ENCODE measurements at places on chromosomes 7 and 10.
A peak's percentile ranks its signal among the peaks of the same experiment; 100 is the strongest.

GRCh38 chr7:130322615-130323014 is 22.0 kb upstream of the CPA5 start:
- H3K4me3 ChIP-seq, result no peak overlapping the region
- DNase-seq, result no peak
- no peaks in the 10 kb centered on the region for H3K36me3 ChIP-seq
- H3K4me1 ChIP-seq, result no peaks in the 10 kb centered on the region
- H3K27me3 ChIP-seq, result peaks cover 1% of the 10 kb centered on the region
- no peak overlapping the region for H3K27ac ChIP-seq

DNA sequence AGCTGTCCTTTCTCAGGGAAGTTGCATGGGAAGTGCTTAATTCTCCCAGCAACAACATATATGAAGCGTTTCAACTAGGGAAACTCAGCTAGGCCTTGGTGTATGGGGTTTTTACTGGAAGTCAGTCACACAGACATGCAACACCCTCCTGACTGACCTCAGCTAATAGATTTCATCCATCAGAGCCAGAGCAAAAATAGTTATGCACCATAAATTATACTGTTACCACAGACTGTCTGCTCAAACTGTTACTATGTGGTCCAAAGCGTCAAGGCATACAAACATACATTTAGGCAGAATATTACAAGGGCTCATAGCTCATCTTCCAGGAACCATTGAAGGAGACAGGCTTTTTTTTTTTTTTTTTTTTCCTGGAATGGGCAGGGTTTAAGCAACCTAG is 417.9 kb downstream of the ANKRD7 start:
- no peaks in the 10 kb centered on the region for H3K36me3 ChIP-seq
- H3K4me3 ChIP-seq, result no peak overlapping the region
- no peak for DNase-seq

GRCh38 chr10:29081951-29082685 is 206.8 kb upstream of the LYZL1 start:
- H3K4me1 ChIP-seq, result no peaks in the 10 kb centered on the region
- peaks cover 2% of the 10 kb centered on the region for H3K36me3 ChIP-seq
- H3K27me3 ChIP-seq, result peaks cover 2% of the 10 kb centered on the region
- H3K4me3 ChIP-seq, result no peak overlapping the region

DNA sequence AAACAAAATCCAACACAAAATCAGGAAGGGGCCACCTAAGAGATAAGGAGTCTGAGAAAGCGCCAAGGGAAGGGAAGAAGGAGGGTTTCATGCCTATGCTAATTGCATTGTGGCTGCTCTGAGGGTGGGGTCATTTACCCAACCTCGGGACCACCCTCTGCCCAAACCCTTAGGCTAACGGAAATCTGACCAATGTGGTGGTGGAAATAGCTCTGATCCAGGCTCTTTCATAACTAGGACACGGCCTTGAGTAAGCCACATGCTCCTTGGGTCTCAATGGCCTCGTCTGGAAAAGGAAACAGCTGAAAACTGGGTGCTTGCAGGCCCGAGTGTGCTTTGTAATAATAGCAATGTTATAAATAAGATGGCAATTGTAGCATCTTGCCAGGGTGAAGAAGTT is 14.9 kb upstream of the SRGN start:
- H3K4me1 ChIP-seq, result no peaks in the 10 kb centered on the region
- no peak for DNase-seq
- no peak overlapping the region for H3K27ac ChIP-seq
- H3K36me3 ChIP-seq, result no peaks in the 10 kb centered on the region
- no peaks in the 10 kb centered on the region for H3K27me3 ChIP-seq

DNA sequence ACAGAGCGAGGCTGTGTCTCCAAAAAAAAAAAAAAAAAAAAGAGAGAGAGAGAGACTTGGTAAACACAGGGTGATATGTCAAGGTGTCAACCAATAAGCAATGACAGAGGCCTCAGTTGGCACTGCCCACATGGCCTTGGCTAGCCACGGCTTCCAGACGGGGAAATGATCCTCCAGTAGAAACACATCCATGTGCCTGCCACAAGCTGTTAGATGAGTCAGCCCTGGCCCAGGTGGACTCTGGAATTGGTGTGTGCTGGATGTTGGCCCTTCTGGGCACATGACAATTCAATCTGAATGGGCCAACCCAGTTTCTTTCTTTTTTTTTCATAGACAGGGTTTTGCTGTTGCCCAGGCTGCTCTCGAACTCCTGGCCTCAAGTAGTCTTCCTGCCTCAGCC is 13.7 kb downstream of the RFC2 start:
- no peak overlapping the region for H3K27ac ChIP-seq
- DNase-seq, result no peak
- no peaks in the 10 kb centered on the region for H3K27me3 ChIP-seq
- H3K4me3 ChIP-seq, result no peak overlapping the region
- H3K4me1 ChIP-seq, result peaks cover 20% of the 10 kb centered on the region
- peaks cover 22% of the 10 kb centered on the region for H3K36me3 ChIP-seq

DNA sequence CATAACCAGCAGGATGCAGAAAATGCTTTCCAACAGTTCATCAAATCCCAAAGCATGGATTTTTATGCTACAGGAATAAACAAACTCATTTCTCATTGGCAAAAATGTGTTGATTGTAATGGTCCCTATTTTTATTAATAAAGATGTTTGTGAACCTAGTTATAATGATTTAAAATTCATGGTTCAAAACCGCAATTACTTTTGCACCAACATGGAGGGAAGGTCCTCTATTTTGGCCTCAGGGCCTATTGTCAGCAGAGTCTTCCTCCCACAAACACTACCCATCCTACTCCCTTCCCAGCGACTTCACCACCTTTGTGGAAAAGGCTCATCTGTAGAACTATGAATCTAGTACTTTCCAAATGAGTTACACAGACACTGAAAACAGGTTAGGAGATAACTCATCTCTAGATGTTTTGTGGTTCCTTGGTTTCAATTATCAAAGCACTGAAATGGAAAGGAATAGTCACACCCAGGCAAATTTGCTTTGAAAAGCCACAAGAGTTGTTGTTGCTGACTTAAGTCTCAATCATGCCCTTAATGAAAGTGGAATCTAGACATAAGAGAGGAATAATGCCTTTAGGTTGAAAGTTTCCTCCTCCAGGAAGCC is 59.4 kb upstream of the FRMD4A start:
- no peak overlapping the region for H3K4me3 ChIP-seq
- H3K36me3 ChIP-seq, result no peaks in the 10 kb centered on the region
- H3K27ac ChIP-seq, result no peak overlapping the region
- DNase-seq, result no peak
- H3K4me1 ChIP-seq, result peaks cover 1% of the 10 kb centered on the region
- peaks cover 5% of the 10 kb centered on the region for H3K27me3 ChIP-seq

DNA sequence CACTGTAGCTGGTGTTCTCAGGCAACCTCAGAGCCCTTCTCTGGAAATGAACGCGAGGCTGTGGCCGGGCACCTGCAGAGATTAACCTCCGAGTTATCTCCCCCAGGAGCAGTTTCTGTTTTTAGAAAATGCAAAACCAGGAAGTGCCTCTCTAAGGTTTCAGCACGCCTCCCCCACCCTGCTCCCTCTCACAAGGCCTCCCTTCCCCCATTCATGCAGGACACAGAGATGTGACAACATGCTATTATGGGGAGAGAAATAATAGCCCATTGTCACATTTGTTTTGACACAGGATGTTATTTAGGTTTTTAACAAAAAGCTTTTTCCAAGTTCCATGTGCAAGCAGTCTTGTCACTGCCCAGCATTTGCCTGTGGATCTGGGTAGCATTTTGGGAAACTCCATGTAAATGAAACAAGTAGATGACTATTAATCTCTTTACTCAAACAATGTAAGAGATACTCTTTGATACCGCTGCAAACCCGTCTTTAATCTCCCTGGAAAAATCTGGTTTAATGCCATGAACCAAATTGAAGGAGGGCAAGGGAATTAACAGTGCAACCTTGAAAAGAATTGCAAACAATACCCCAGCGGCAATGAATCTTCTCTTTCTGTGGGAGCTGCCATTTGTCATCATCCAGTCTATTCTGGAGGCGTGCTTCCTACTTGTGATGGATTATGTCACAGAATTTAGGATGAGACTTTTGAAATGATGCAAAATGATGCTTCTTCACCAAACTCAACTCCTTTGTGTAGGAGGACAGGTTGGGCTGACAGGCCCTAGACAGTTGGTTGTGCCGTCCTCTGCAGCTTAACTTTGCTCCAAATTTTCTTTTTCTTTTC is 86.5 kb upstream of the NMT2 start:
- H3K27ac ChIP-seq, result no peak overlapping the region
- no peak for DNase-seq
- H3K4me1 ChIP-seq, result peaks cover 3% of the 10 kb centered on the region
- H3K4me3 ChIP-seq, result peak overlapping the region; percentile 6
- peaks cover 11% of the 10 kb centered on the region for H3K27me3 ChIP-seq
- H3K36me3 ChIP-seq, result no peaks in the 10 kb centered on the region

GRCh38 chr10:59125666-59126065 is 50.8 kb upstream of the PHYHIPL start:
- H3K36me3 ChIP-seq, result no peaks in the 10 kb centered on the region
- no peak overlapping the region for H3K4me3 ChIP-seq
- H3K4me1 ChIP-seq, result no peaks in the 10 kb centered on the region
- no peaks in the 10 kb centered on the region for H3K27me3 ChIP-seq

DNA sequence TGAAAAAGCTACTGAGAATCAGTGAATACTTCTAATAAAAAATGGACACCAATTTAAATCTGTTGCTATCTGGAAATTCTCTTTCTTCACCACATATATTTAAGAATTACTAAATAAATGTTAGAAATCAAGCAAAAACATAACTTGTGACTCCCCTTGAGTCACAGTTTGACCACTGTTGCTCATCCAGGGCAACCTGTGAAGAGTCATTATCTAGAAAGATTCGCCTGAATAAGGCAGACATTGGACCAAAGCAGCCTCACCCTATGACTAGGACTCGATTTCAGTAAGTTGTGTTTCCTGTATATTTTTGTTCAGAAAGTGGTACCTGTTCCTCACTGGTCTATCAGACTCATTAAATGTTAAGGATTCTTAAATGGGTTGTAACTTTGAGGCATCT is 572.4 kb downstream of the ATRNL1 start:
- no peaks in the 10 kb centered on the region for H3K4me1 ChIP-seq
- no peak overlapping the region for H3K4me3 ChIP-seq
- DNase-seq, result no peak
- no peaks in the 10 kb centered on the region for H3K36me3 ChIP-seq

- H3K4me3 ChIP-seq, result no peak overlapping the region
- H3K27ac ChIP-seq, result peak overlapping the region; percentile 42
- peaks cover 26% of the 10 kb centered on the region for H3K4me1 ChIP-seq
- peaks cover 5% of the 10 kb centered on the region for H3K36me3 ChIP-seq
- no peak for DNase-seq
Observed at GRCh38 chr7:28088032-28088431, 92.6 kb downstream of the JAZF1 start.

- no peak for DNase-seq
- no peak overlapping the region for H3K4me3 ChIP-seq
- peaks cover 2% of the 10 kb centered on the region for H3K27me3 ChIP-seq
- peaks cover 2% of the 10 kb centered on the region for H3K36me3 ChIP-seq
- no peak overlapping the region for H3K27ac ChIP-seq
Observed at GRCh38 chr7:128794020-128794419, 2.3 kb downstream of the CCDC136 start.

- H3K36me3 ChIP-seq, result no peaks in the 10 kb centered on the region
- H3K4me1 ChIP-seq, result peaks cover 26% of the 10 kb centered on the region
- no peak overlapping the region for H3K27ac ChIP-seq
- no peak overlapping the region for H3K4me3 ChIP-seq
- H3K27me3 ChIP-seq, result peaks cover 24% of the 10 kb centered on the region
Observed at GRCh38 chr7:25894002-25894901, 257.7 kb upstream of the NFE2L3 start.

DNA sequence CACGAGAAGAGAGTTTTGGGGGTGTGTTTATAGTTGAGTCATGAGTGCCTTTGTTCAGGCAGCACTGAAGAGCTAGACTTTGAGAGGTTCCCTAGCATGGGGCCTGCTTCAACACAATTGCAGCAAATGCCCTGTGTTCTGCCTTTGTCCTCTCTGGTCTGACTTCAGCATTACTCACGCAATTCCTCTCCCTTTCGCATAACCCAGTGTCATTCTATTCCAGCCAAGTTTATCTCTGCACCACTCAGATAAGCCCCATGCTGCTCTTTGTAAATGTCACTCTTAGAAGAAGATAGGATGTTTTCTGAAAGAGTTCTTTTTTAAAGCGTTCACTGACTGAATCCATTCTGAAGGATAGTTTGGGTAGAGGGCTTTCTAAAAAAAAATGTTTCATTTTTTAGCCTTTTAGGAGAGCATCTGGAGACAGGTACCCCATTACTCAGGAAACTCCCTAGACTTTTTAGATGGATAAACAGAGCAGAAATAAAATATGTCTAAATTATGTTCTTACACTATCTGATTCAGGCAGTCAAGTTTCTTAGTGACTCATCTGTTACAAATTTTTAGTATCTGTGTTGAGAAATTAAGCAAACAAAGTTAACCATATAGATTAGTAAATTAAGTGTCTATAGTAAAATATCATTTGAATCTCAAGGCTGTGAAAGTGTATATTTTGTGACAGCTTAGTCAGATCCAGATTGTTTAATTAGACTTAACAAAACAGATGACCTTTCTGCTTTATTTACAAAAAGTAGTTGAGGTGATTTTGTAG is 318.5 kb downstream of the GPR158 start:
- no peak overlapping the region for H3K4me3 ChIP-seq
- no peak for DNase-seq
- H3K36me3 ChIP-seq, result no peaks in the 10 kb centered on the region
- no peaks in the 10 kb centered on the region for H3K4me1 ChIP-seq
- no peaks in the 10 kb centered on the region for H3K27me3 ChIP-seq

DNA sequence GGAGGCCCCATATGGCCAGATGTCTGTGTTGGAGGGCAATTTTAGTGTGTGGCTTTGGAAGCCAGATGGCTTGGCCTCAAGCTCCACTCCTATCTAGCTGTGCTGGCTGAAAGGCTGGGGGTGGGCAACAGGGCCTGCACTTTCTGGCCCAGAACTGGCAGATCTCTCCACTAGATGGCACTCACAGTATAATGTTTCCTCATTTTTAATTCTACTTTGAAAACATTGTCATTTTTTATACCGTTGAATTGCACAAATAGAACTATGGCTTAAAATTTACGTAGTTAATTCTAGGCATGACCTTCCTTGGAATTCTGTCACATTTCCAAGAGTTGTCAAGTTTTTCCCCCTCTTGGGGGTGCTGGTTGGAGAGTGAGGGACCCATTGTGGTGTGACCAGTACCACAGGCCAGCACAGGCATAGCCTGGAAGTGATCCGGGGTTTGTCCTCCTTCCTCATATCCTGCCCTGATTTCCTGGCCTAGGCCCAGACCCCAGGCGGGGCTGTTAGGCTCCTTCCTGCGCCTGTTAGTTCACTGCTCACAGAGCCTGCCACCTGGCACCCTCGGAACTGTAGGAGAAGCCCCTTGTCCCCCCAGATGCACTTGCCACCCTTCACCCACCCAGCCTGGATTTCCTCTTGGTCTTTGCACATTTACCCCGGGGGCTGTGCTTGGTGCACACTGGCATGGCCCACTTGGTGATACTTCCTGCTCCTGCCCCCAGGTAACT is 52.8 kb downstream of the ARHGAP22 start:
- H3K36me3 ChIP-seq, result no peaks in the 10 kb centered on the region
- peak; percentile 55 for DNase-seq
- H3K4me1 ChIP-seq, result no peaks in the 10 kb centered on the region
- H3K4me3 ChIP-seq, result no peak overlapping the region
- no peak overlapping the region for H3K27ac ChIP-seq

All from memory B cell (primary cell).